Activated T-helper 9 cell treated with anti-CD3 and anti-CD28 coated beads, Interleukin-2, amount 50 U/mL, for 16 hours (primary cell): ENCODE measurements at places on chromosomes 16 and 17.

DNA sequence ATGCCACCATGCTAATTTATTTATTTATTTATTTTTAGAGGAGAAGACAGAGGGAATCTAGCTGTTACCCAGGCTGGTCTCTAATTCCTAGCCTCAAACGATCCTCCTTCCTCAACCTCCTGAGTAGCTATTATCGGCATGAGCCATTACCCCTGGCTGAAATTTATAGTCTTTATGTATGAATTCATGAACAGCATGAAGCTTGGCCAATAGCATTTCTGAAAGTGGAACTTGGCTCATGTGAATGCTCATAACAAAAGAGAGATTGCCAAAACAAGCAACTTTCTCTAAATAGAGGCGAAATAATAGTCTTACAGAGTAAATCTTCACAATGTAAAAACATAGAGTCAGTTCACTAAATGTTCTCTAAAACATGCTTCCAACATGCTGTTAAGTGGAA, 30.1 kb upstream of the SMURF2 start:
- DNase-seq: no peak

DNA sequence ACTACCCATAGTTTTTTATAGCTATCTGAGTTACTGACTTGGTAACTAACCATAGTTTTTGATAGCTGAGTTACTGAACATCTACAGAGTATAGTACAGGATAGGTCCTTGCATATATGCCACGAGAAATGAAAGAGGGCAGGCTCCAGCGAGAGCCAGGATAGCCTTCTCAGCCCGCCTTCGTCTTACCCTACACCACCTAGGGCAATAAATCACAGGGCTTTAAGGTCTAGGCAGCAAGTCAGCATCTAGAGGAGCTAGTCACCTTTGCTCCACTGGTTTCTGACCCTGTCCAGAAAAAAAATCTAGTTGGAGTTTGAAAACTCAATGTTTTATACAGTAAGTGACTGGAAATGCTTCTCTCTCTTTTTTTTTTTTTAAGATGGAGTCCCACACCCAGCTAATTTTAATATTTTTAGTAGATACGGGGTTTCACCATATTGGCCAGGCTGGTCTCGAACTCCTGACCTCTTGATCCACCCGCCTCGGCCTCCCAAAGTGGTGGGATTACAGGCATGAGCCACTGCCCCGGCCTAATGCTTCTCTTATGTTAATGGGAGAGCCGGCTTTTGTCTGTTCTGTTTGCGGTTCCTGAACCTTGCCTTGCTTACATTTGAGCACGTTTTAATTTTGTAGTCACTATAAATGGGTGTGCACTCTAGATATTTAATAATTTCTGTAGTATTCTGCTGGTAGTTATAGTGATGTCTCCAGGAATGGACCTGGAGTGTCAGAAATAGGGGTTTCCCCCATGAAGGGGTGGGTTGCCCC, 2.8 kb downstream of the BFAR start:
- DNase-seq: no peak

DNA sequence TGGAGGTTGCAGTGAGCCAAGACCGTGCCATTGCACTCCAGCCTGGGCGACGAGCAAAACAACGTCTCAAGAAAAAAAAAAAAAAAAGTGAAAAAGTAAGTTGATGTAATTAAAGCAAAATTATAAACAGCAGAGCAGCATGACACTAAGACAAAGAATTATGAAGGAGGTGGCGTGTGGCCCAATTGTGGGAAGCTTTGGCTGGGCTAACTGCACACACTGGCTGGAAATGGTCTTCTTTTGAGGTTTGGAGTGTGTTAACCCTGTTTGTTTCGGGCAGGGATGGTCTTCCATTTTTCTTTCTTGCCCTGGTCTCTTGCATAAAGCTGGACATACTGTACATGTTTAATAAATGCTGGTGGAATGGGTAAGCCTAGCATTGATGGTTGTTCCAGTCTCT, 54.8 kb downstream of the RAP1GAP2 start:
- DNase-seq: no peak

GRCh38 chr16:8859913-8860881, 8.6 kb downstream of the CARHSP1 start:
- no peak for DNase-seq

- no peak for DNase-seq
These were observed 21.8 kb upstream of the ZNHIT3 start for GRCh38 chr17:36464765-36465088.

DNA sequence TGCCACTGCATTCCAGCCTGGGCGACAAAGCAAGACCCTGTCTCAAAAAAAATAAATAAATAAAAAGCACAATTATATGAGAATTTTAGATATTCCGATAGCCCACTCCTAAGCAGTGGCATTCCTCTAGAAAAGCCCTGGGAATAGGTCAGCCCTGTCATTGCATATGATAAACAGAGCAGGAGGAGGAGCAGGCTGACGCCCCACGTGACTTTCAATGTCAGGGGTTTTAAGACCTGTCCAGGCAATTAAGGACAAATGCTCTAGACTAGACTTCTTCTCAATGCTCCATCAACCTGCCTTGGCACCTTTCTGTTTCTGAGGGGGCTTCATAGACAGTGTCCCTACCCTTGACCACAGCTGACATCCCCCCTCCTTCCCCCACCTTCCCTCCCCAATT, 7.5 kb downstream of the TOM1L2 start:
- no peak for DNase-seq

- no peak for DNase-seq
These were observed 36.6 kb upstream of the EMP2 start for GRCh38 chr16:10616756-10617640.

- DNase-seq: no peak
These were observed 49.2 kb downstream of the IRF8 start for GRCh38 chr16:85948138-85948509.
